ENCODE measurements at places on chromosomes 5 and 9. TPM values are rescaled to one million over a fixed set of nuclear protein-coding genes. Genes with fewer than 3 reads are reported as not detected.

OR1L4 gene
- total RNA-seq, result not detected

JAKMIP2 gene
- 0.16 TPM for total RNA-seq

LCP2 gene
- 6.5 TPM for total RNA-seq

BTNL8 gene
- total RNA-seq, result 0.48 TPM

DNA sequence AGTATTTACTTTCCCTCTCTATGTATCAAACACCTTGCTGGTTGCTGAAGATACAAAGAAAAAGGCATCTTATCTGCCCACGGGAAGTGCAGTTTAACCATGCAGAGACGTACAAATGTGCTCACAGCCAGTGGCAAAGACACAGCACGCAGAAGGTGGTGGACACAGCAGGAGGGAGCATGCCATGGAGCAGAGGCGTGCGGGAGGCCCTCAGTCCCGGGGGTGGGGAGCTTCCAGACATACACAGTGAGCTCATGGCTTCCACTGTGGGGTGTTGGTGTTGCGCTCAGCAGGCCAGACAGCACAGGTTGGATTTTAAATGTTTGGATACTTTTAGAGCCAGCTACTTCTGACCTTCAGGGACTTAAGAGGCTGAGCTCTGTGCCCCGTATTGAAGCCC lies 8.8 kb upstream of the BARX1 start:
- peak; percentile 44 for DNase-seq

GRCh38 chr5:107011605-107012004 lies 659.1 kb downstream of the EFNA5 start:
- DNase-seq, result no peak

DNA sequence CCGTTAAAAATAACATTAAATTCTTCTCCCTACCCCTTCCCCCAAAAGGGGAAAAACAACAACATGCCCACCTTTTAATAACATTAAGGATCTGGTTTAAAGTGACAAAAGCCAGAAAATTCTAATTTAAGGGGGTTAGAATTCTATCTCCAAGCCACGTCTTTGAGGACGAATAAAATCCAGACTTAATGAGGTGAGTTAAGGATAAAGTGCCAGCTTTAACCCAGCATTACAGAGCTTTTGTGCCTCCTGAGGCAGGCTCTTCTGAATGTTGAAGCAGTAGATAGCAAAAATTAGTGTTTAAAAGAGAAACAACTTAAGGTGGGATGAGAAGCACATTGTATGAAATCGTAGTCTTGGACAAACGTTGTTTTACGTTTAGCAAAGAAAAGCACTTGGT lies 329.0 kb upstream of the MPDZ start:
- no peak for DNase-seq

GRCh38 chr5:19189176-19189575 lies 798.8 kb downstream of the CDH18 start:
- no peak for DNase-seq

GRCh38 chr5:137286025-137286610 lies 213.0 kb downstream of the SPOCK1 start:
- DNase-seq, result no peak

DNA sequence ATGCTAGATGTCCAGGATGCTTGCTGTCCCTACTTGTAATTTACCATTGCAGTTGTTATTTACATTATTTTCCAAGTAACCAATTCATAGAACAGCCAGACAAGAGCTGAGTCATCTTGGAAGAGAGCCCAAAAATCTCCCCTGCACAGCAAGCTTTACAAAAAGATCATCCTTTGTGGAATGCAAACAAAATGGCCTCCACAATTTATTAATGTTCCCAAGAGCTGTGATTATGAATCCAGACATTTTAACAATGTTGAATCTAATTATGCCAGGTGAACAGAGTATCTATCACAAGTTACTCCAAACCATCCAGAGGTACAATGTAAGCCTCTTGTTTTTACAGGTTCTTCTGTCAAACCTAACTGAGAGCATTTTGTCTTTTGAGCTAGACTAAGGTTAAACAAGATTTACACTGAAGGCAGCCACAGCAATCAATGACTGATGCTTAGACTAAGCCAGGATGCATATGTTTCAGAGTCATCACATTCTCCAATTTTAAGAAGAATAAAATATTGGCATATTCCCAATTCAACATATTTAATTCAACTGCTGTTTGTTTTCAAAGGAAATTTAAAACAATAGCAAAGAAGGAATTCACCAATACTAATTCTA lies 95.3 kb upstream of the SLC12A2 start:
- DNase-seq, result no peak

DNA sequence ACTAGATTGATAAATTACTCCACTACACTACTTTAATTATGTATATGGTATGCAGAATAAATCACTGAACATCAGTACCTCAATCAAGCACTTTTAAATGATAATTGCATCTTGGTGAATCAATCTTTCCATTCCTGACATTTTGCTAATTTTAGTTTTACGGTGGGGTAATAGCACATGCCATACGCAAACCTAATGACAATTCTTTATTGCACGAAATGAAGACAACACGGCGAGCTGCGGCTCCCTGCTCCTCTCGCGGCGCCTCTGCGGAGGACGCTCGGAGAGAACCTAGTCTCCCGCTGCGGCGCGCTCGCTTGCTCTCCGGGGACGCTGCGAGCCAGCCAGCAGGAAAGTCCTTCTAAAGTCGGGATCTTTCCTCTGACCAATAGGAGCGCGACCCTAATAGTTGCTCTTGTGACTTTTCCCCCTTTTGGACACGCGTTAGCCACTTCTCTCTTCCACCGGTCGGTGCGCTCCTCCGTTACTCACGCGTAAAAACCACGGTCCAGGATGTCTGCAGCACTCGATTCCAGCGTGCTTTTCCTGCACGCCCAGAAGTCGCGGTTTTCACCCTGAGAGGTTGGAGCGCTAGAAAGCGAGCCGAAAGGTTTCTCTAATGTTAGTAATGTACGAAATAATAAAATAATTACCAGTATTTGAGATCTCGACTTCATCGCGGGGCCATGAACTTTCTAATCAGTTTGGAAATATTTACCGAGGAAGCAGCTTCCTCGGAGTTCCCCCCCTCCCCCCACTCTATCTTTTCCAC lies 1.0 kb upstream of the MEF2C start:
- DNase-seq, result peak; percentile 77

- DNase-seq, result peak; percentile 32
Measured at GRCh38 chr9:93603011-93603410, 26.6 kb downstream of the PHF2 start.

GRCh38 chr5:83562791-83563557 lies 91.4 kb downstream of the VCAN start:
- no peak for DNase-seq

DNA sequence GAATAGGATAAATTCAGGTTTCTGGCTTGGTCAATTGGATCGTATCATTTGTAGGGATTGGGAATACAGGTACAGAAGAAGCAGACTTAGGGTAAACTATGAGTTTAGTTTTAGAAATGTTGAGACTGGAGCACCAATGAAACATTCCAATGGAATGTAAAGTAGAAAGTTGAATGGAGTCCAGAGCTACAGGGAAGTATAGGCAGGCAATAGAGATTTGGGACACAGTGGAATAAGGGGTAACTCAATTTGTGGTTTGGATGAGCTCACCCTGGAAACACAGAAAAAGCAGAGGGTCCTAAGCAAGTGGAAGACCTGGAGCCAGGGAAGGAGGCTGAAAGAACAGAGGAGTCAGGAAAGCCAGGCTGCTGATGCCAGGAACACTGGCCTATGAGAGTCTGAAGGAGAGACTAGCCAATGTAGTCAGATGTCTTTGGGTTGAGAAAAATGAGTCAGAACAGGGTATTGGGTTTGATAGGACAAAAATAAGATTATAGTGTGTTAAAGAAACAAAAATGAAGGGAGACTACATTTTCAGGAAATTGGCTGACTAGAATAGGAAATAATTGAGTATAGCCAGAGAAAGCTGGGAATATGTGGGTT lies 72.8 kb downstream of the STARD4 start:
- no peak for DNase-seq

DNA sequence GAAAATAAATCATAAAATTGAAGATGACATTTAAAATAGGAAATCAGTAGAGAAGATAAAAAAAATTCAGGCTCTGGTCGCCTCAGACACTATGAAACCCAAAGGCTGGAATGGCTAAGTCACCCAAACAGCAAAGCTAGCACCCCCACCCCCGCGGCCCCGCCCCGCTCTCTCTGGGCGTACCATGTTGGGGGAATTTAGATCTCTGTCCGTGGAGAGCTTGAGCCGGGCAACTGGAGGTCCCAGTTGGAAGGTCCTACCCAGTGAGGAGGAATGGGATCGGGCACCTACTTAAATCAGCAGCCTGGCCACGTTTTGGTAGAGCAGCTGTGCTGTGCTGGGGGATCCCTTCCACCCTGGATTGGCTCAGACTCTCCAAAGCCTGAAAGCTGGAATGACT lies 150.6 kb upstream of the ANKRD55 start:
- DNase-seq, result no peak

- DNase-seq, result no peak
Measured at GRCh38 chr9:35422346-35422745, 67.6 kb upstream of the RUSC2 start.

DNA sequence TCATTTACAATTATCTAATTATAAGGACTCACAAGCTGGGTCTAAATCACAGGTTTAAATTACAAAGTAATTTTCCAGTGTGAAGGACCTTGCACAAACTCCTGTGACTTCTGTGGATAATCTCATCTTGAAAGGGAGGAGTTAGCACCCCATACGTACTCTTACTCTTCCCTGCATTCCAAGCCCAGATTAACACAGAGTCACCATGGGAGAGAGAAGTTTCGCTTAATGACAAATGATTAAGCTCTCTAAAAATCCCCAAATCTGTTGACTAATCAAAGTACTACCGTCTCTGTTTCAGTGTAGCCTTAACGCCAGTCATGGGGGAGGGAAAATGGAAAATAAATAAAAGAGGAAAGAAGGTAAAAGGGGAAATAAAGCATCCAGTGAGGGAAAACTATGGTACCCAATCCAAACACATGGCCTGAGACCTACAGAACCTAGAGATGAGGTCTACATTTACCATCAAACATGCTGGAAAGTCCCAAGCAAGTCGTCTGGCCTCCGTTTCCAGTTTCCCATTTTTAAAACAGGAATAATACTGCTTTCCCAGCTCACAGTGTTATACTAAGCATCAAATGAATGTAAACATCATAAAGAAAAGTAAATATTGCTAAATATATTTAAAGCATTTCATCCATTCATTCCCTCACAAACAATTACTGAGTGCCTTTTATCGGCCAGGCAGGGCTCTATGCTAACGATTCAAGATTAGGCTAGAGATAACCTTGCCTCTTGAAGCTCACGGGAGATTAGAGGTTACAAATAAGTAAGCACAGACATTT lies 63.2 kb downstream of the PCA3 start:
- DNase-seq, result no peak

DNA sequence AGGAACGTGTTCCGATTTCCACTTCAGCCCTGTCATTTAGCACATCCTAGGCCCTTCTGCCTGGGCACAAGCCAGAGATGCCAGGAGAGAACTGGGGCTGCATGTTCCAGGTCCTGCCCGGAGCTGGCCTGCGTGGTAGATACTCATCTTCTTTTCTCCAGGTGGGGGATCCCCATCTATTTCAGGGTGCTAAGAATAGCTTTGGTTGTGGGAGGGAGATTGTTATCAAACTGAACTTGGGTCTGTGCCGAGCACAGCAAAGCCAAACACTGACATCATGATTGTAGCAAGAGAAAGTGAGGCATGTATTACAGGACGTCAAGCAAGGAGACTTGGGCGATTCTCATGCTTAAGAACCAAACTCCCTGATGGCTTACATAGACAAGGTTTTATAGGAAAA lies 18.2 kb downstream of the C9orf153 start:
- no peak for DNase-seq

- no peak for DNase-seq
Measured at GRCh38 chr9:129481810-129482511, 138.9 kb downstream of the C9orf50 start.

DNA sequence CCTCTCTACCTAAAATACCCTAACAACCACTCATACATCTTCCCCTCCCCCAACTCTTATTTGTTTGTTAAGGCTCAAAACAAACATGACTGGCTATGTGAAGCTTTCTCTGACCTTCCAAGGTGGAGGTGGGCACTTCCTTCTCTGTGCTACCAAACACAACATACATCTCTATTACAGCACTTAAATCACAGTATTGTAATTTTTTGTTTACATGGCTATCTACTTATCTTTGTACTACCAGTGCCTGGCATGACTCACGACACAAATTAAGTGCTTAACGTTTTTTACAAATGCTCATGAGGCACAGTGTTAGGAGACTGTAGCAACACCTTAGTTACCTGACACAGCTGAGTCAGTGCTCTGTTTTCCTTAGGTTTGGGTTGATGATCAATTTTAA lies 18.6 kb downstream of the HOMER1 start:
- no peak for DNase-seq

DNA sequence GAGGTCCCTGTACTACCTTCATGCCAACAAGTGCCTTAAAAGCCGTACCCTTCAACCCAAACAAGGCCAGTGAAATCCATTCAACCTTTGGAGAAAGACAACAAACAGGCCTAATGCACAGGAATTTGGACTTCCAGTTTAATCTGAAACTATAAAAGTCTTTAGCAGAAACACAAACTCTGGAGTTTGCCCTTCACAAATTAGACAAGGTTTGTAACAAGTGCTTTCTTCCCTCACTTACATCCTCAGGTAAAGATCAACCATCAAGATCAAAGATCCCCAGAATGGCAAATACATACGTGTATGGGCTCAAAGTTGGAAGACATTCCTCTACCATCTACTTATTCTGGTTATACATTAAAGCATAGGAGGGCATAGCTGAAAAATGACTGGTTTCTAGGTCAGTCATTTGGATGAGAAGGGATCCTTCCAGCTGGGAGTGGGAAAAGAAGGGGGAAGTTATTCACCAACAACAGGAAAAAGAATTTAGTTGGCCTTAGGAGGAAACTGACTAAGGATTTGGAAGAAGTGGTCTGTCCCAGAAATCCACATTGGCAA lies 2.0 kb downstream of the DAB2 start:
- no peak for DNase-seq

- no peak for DNase-seq
Measured at GRCh38 chr5:133779828-133780475, 167.6 kb upstream of the FSTL4 start.

GRCh38 chr9:129359916-129360536 lies 182.0 kb upstream of the IER5L start:
- DNase-seq, result no peak

DNA sequence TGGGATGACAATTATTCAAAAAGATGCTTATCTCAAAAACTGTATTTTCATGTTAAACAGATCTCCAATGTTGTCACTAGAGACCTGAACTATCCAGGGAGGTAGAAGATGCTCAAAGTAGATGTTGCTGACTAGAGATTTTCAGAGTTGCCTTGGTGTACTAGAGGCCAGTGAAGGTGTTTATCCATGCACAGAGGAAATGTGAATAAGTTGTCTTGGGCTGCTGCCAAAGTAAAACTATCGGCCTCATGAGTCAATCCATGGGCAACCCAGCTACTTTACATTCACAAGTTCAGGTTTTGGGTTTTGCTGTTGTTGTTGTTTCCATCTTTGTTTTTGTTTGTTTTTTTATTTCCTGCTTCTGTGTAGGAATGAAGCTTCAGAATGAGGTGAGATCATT lies 141.1 kb upstream of the RANBP3L start:
- DNase-seq, result no peak
